ENCODE measurements at places on chromosomes 13 and 19. TPM values are rescaled to one million over a fixed set of nuclear protein-coding genes. Genes with fewer than 3 reads are reported as not detected.

The CATSPERD gene
- total RNA-seq = not detected

The MAST1 gene
- 0.36 TPM for total RNA-seq

The STAP2 gene
- 3.1 TPM for total RNA-seq

The RNASEH2A gene
- 3.7 TPM for total RNA-seq

The WIZ gene
- total RNA-seq = 15.4 TPM

The OXGR1 gene
- total RNA-seq = not detected

The GARIN5A gene
- not detected for total RNA-seq

The ZNF442 gene
- 2.4 TPM for total RNA-seq

The DLEU7 gene
- total RNA-seq = not detected

The ZSWIM4 gene
- 8.4 TPM for total RNA-seq

The RASGRP4 gene
- not detected for total RNA-seq
